ENCODE measurements at places on chromosomes 13 and 19.
A peak's percentile ranks its signal among the peaks of the same experiment; 100 is the strongest.

DNA sequence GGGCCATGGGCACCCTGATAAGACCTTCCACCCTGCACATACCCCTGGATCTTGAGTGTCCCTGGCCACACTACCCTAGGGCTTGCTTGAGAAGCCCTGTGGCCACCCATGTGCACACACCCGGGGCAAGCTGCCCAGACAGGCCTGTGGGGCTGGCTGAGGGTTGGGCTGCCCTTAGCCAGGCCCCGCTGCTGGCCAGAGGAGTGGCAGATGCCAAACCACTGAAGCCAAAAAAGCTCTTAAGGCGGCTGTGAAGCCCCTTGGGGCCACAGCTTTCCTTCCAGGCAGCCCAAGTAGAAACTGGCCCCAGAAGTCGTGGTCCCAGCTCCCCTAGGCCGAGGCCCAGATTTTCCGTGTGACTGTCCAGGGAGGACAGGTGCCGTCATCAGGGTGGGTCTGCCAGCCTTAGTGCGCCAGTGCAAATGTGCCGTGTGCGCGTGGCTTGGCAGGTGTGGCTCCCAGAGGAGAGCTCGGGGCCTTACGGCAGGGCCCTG is 14.8 kb downstream of the CEBPG start:
- DNase-seq, result peak; percentile 46

- DNase-seq, result no peak
Measured at GRCh38 chr19:46887240-46887782, 26.5 kb downstream of the ARHGAP35 start.

DNA sequence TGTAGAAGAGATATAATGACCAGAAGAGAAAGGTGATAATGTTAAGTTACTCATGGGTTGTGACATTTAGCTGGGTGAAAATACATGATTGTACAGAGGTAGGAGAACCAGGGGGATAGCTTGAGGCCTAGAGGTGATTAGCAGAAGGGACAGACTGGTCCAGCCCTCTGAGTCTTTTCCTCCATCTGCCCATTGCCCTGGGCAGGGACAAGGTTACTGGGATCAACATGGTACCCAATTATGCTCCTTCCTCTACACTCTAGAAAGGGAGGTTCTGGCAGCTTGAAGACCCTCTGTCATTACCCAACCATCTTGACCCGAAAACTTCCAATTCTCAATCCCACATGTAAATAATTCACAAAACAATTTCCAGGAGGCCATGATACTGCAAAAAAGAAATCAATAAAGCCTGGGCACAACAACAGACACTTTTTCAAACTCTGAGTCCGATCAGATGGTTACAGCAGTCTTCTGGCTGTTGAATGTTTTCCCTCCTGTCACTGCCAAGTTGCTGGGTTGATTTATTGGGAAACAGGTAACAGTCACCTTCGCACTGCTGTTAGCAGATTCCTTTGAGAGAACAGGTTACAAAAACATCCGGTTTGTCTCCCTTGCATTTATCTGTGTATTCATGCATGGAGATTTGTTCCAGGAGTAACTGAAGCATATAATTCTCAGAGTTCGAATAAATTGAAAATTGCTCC is 239.1 kb upstream of the HTR2A start:
- no peak for DNase-seq

GRCh38 chr13:91346850-91347201 is 661 bp upstream of the MIR17HG start:
- no peak for DNase-seq

- DNase-seq, result peak; percentile 90
Measured at GRCh38 chr13:109146912-109147647, 517.7 kb downstream of the MYO16 start.

GRCh38 chr19:3121396-3121795 is 14.4 kb upstream of the GNA15 start:
- DNase-seq, result no peak

DNA sequence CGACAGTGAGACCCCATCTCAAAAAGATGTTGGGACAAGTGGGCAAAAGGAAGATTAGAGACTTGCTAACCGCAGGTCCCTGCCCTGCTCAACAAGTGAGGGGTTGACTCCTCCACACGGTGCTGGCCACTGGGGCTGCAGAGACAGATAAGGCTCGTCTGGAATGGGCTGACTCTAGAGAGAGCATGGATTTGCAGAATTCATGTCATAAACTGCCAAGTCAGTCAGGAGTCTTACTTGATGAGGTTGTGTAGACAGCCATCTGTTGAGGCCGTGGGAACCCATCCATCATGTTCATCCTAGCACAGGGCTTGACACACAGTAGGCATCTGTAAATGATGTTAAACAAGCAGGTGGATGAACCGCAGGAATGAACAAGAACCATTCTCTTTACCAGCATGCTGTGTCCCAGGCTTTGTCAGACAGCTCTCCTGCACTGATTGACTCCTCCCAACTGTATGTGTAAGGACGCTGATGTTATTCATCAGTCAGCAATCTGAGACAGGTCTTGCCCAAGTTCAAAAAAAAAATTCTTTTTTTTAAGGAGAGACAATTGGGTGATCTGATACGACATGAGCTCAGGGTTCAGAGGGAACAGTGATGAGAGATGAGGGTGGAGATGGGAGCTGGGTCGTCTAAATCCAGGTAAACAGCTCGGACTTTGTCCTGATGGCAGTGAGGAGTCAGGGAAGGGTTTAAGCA is 8.8 kb downstream of the PAF1 start:
- DNase-seq, result no peak

DNA sequence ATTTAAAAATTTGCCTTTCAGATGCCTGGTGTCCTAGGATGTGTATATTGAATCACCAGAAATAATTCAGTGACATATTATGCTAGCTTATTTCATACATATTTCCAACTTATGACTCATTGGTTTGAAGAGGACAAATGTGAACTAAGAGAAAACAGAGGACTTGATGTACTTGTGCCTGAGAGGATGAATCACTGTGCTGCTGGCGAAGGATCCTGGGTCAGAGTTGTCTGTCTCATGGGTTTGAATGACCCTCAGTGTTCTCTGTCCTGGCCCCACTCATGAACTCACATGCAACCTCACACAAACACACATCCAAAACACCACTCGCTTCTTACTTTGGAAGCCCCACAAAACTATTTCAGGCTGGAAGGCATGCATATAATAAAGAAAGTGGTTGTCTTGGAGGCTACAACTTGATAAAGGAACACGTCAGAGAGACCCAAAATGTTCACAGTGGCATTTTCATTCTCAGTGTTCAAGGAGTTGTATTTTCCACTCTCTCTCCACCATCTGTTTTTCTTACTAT is 129.0 kb upstream of the SPRY2 start:
- DNase-seq, result peak; percentile 4

DNA sequence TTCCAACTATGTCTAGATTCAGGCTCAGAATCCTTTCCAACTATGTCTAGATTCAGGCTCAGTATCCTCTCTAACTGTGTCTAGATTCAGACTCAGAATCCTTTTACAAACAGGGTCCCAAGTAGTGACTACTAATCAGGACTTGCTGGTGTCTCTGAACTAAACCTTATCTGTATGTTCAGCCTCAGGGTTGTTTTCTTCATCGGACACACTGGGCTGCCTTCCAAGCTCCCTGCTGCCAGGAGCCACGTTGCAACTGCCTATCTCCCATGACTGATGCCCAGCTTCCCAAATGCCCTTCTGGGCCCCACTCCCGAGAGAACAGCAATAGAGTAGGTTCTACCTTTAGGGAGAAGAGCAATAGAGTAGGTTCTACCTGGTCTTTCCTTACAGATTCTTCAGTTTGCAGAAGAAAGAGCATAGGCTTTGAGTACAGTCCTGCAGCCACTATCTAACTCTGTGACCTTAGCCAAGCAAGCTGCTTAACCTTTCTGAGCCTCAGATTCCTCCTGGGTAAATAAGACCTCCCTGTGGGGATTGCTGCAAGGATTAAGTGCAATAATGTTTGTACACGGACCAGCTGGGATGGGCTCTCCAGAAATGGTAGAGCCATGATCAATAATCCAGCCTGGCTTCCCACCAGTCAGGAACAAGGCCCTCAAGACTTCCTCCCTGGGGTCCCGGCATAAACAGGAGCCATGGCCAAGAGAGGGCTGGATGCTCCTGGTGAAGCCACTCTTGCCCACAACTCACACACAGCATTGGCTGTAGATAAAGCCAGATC is 61.5 kb downstream of the ZIC5 start:
- no peak for DNase-seq

- no peak for DNase-seq
Measured at GRCh38 chr19:50555450-50556281, 12.6 kb downstream of the LRRC4B start.

GRCh38 chr19:2503521-2504109 is 27.7 kb downstream of the GADD45B start:
- peak; percentile 88 for DNase-seq

GRCh38 chr13:50098693-50099092 is 83.4 kb downstream of the KCNRG start:
- no peak for DNase-seq

DNA sequence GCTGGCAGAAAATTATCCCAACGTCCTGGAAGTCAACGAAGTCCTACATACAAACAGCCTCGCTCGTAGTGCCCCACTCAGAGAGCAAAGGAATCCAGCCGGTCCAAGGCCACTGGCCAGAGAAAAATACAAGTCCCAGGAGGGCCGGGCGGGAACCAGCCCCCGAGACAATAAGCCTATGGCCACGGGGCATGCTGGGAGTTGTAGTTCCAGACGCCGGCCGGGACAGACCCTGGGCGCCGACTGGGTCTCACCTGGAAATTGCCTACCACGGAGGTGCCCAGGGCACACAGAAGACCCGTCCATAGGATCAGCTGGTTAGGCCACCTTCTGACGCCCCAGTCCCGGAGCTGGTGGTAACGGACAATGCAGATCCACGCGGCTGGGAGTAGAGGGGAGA is 5.4 kb downstream of the TMEM150B start:
- peak; percentile 27 for DNase-seq

DNA sequence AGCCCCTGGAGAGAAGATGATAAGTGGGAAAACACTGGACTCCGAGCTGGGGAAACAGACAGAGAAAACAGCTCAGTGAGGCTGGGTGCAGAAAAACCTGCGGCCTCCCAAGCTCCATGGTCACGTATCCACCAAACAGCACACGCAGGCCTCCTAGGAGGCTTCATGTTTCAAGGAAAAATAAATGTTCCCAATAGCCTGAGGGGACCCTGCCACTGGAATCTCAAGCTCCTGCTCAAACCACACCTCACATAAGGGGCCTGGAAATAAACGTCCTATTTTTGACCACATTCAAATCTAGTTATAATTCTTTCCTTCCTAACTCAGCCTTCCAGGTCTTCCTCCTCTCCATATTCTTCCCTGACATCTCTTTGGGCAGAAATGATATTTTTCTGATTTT is 225.7 kb downstream of the ABCC4 start:
- DNase-seq, result no peak

- DNase-seq, result no peak
Measured at GRCh38 chr13:78197231-78197630, 278.6 kb upstream of the EDNRB start.

GRCh38 chr13:36412736-36413135 is 19.6 kb upstream of the CCNA1 start:
- peak; percentile 4 for DNase-seq

DNA sequence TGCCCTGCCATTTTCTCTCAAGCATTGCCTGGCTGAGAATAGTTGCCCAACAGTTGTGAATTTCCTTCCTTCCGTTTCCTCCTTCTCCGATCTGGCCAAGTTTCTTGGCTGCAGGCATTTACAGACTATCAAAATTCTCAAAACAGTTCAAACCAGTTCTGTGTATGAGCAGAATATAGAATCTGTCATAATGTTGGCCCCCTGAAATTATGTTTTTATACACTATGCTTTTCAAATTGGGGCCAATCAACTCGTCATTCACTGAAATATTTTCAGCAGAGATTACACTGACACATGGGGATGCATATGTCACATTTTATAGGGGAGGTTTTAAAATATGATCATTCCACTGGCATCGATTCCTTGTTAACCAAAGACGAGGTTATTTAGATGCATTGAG is 284.2 kb upstream of the TMTC4 start:
- DNase-seq, result no peak

DNA sequence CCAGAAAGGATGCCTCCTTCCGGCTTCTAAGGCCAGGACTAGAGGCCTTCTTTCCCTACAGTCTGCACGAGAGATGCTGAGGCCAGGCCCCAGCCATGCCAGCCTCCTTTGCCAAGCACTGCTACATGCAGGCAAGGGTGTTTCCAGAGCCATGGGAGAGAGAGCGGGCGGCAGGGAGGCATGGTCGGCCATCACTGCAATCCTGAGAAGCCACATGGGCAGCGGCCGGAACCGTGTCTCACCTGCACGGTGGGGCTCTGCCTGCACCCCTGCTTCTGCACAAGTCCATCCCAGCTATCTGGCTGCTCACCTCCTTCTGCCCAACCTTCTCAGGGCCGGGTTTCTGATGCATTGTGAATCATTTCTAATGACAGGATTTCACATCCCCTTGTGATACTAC is 35.1 kb downstream of the TSHZ3 start:
- no peak for DNase-seq

GRCh38 chr19:4715529-4716221 is 8.0 kb downstream of the DPP9 start:
- DNase-seq, result no peak

- DNase-seq, result no peak
Measured at GRCh38 chr13:80448725-80449124, 107.8 kb upstream of the SPRY2 start.

DNA sequence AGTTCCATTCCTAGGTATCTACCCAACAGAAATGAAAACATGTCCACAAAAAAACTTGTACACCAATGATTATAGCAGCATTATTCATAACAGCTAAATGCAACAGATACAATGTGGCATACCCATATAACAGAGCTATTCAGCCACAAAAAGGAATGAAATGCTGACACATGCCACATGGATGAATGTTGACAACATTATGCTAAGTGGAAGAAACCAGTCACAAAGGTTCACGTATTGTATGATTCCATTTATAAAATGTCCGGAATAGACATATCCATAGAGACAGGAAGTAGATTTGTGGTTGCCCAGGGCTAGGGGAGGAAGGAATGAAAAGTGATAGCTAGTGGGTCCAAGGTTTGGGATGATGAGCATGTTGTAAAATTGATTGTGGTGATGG is 10.8 kb downstream of the CRYL1 start:
- no peak for DNase-seq

- DNase-seq, result peak; percentile 89
Measured at GRCh38 chr19:1812426-1813191, 533 bp upstream of the ATP8B3 start.

GRCh38 chr13:79258489-79258888 is 147.6 kb downstream of the RBM26 start:
- DNase-seq, result no peak

- peak; percentile 96 for DNase-seq
Measured at GRCh38 chr19:50003810-50004419, 21.3 kb downstream of the VRK3 start.

GRCh38 chr13:43878892-43879754 is at the start of gene CCDC122:
TSS of gene CCDC122 (minus strand) at chr13:43879740. CDS start at chr13:43869376, 10,364 bp downstream.
- DNase-seq, result peak; percentile 88

Data from AG10803 (cell line).